ENCODE measurements at places on chromosomes 12 and 14.

DNA sequence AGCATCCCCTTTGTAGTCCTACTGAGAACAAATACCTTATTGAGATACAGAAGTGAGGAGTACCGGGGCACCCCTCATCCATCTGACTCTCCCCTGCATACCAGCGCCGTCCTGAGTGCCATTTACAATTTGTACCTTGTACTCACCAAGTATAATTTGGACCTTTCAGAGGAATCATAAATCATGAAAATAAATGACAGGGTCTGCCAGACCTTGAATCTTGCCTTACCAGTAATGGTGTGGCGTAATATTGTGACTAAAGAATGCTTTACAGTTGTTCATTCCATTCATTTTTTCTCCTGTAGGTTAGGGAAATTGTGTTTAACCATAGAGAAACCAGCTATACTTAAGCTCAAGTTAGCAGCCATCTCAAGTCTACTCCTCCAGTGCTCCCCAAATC lies 243.7 kb upstream of the RGS6 start:
- DNase-seq = no peak

DNA sequence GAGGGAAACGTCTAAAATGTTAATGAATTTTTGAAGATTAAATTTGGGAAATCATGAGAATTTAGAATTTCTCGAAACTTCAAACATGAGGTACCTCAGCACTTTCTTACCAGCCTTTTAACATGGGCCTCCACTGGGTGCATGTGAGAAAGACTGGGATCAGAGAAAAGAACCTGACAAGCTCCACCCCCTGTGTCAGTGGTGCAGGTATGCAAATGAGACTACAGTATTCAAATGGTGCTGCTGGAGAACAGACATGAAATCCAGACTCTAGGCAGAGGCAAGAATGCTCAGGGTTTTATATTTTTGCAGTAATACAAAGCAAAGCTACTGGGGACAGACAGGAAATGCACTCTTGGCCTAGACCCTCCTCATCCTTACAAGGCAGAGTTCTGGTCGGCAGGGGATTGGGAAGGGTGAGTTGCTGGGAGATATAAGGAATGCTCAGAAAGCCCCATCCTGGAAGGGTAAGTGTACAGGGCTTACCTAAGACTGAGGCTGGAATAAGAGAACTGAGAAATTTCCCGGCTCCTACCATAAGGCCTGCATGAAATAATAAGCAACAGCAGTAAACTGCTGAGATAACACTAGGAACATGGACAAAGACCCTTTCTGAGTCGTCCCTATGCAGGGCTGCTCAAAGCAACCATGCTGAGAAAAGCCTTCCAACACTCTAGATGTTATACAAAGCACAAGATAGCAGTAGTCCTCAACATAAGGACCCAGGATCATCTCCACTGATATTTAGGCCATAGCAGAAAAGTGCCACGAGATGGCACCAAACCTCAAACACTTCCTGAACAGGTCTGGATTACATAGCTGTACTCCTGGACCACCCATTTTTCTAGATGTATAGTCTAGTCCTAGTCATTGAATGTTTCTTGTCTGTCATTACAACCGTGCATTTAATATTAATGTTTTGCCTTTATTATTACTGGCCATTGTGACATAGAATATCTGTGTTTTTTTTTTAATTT lies 260.8 kb downstream of the RASSF9 start:
- DNase-seq = no peak

- no peak for DNase-seq
Observed at GRCh38 chr14:41350476-41350875, 256.2 kb upstream of the LRFN5 start.

DNA sequence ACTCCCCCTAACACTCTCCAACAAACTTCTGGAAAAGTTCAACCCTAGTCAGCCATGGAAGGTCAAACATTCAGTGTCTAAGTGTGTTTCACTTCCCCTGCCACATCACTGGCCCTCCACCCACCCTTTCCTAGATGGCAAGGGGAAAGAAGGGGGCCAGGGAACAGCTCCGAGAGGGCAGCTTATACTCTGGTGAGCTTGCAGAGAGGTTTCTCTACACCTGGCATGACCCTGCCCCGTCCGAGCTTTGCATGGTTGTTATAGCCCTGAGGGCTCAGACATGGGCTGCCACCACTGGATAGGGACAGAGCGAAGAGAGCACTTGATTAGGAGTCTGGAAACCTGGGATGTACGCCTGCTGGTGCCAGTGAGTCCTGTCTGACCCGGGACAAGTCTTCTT lies 4.0 kb downstream of the ACVRL1 start:
- DNase-seq = no peak

GRCh38 chr14:65904988-65905387 lies 492.5 kb downstream of the FUT8 start:
- no peak for DNase-seq

DNA sequence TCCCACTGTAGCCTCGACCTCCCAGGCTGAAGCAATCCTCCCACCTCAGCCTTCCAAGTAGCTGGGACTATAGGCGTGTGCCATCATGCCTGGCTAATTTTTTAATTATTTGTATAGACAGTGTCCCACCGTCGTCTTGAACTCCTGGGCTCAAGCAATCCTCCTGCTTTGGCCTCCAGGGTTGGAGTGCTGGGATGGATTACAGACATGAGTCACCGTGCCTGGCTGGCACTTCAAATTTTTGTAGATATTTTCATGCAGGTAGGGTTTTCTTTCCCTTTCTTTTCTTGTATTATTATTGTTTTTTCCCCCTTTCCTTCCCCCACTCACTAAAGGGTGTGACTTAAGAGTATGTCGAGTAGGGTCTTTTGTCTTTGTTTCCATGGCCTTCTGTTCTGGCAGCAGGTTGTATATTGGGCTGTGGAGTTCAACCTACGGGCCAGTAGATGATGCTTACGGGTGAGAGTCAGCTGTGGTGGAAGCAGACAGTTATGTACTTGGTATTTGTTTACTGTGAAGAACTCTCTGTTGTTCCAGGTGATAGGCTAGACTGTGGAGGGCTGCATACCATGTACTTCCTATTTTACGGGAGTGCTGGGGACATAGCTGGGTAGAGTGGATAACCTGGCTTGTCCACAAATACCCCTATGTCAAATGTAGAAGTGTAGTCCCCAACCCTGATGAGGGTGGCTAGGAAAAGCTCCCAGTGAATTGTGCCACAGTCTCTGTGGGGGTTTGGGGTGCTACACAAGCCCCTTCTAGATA lies 30.7 kb downstream of the RAD51B start:
- DNase-seq = no peak

Data from stimulated activated CD4-positive, alpha-beta T cell treated with anti-CD3 and anti-CD28 coated beads, Interleukin-15, amount 100 ng/mL, for 1 hour (primary cell).